ENCODE measurements at places on chromosomes 5 and 9.

DNA sequence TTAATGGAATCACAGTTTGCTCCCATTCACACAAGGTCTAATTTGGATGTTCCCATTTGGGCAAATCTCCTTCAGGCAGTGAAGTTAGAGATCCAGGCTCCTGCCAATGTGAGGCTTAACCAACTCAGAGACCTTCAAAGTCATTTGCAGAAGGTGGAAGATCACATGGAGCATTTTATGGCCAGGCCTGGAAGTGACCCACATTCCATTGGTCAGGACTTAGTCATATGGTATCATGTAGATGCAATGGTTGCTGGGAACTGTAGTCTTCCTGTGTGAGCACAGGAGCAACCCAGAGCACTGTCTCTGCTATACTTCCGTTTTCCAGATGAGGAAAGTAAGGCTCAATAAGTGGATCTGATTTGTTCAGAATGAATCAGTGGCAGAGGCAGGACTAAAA, 292.7 kb upstream of the SMARCA2 start:
- DNase-seq, result no peak

DNA sequence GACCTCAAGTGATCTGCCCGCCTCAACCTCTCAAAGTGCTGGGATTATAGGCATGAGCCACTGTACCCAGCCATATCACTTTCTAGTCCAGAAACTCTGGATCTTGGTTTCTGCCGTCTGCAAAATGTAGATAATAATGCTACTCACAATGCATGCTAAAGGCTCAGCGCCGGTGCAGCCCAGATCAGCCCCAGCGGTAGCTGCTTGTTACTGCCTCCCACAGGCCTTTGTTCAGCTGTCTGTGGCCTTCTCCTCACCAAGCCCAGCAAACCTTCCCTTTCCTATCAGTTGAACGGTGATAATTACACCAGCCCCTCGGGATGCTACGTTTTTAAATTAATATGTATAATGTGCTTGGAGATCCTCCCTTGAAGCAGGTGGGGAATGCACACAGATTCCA, 26.2 kb upstream of the MSX2 start:
- DNase-seq, result no peak

- no peak for DNase-seq
These were observed 29.3 kb downstream of the TUT7 start for GRCh38 chr9:86324901-86325300.

GRCh38 chr5:1973391-1974013, 90.8 kb upstream of the IRX4 start:
- DNase-seq, result no peak

DNA sequence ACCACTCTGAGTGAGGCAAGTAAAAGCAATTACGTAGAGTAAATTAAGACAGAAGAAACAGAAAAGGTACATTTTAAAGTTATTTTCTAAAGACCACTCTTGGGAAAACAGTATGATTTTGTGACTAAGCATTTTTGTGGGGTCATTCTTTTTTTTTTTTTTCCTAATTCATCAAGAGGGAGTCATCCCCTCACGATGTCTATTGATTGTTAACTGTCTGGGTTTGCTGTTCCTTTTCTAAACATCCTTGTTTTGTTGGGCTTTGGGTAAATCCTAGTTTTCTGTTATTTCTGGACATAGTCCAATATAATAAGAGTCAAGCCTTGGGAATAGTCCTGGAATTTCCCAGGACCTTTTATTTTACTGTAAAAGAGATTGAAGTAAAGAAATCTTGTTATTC, 63.8 kb downstream of the ANKRD55 start:
- DNase-seq, result no peak

- no peak for DNase-seq
These were observed 257.5 kb downstream of the GADD45G start for GRCh38 chr9:89862316-89862715.

GRCh38 chr9:123127512-123128075, 94.1 kb downstream of the GPR21 start:
- no peak for DNase-seq

GRCh38 chr5:34053133-34053532, 10.1 kb upstream of the C1QTNF3 start:
- DNase-seq, result no peak

- no peak for DNase-seq
These were observed 287.3 kb upstream of the NUDT12 start for GRCh38 chr5:103849934-103850333.

GRCh38 chr9:18542837-18543405, 69.0 kb downstream of the ADAMTSL1 start:
- DNase-seq, result no peak

DNA sequence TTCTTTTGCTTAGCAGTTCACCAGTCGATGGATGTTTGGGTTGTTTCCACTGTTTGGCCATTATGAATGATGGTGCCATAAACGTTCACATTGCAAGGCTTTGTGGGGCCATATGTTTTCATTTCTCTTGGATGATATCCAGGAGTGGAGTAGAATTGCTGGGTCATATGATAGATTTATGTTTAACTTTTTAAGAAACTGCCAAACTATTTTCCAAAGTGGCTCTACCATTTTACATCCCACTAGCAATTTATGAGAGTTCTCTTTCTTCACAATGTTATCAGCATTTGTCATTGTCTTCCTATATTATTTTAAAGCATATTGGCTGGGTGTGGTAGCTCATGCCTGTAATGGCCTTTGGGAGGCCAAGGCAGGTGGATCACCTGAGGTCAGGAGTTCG, 5.2 kb downstream of the GPR107 start:
- DNase-seq, result peak; percentile 19

All from NCI-H446 treated with DMSO at 0.1 percent for 48 hours (cell line).